Right atrium auricular region (tissue), 2 donors: ENCODE measurements at places on chromosomes 11 and 22. TPM values are rescaled to one million over a fixed set of nuclear protein-coding genes. Genes with fewer than 3 reads are reported as not detected.
A peak's percentile ranks its signal among the peaks of the same experiment; 100 is the strongest.

The NRIP3 gene
- total RNA-seq: 1.4 TPM

The CATSPER1 gene
- not detected for total RNA-seq

The ALDH3B1 gene
- 10.5 TPM for total RNA-seq

The GAL3ST3 gene
- total RNA-seq: 29.0 TPM

The TOB2 gene
- 55.3 TPM for total RNA-seq

The PLAAT2 gene
- total RNA-seq: not detected

The PHETA2 gene
- 6.5 TPM for total RNA-seq

The CTTN gene
- total RNA-seq: 67.0 TPM

The TMEM121B gene
- 0.55 TPM for total RNA-seq

The TRPC6 gene
- total RNA-seq: 0.28 TPM

DNA sequence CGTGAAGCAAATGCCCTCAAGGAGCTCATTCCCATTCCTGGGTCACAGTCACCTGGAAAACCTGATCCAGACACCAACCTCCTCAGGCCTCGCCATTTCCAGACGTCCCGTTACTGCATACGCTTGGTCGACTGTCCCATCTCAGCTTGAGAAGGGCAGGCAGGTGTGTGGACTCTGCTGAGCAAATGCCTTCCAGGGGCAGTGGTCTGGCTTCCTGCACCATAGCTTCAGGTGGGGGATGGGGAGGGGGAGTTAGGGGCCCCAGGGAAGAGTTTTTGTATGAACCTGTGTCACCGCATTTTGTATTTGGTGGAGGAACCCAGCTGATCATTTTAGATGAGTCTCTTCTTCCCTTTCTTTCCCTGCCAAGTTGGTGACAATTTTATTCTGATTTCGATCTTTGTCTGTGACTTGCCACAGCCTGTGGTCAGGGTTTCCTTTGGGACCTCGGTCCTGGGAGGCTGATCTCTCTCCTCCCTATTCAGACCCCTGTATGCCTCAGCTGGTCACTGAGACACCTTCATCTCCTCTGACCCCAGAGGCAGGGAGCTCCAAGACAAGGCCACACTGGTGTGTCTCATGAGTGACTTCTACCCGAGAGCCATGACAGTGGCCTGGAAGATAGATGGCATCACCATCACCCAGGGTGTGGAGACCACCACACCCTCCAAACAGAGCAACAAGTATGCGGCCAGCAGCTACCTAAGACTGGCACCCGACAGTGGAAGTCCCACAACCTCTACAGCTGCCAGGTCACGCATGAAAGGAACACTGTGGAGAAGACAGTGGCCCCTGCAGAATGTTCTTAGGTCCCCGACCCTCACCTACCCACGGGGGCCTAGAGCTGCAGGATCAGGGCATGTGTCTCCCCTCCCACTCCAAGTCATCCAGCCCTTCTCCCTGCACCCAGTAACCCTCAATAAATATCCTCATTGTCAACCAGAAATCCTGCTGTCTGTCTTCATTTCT lies 22.9 kb downstream of the IGLL5 start:
- no peak overlapping the region for H3K27ac ChIP-seq
- H3K27me3 ChIP-seq: no peaks in the 10 kb centered on the region
- no peaks in the 10 kb centered on the region for H3K4me1 ChIP-seq
- DNase-seq: no peak
- no peaks in the 10 kb centered on the region for H3K36me3 ChIP-seq
- no peak overlapping the region for H3K4me3 ChIP-seq

- H3K4me3 ChIP-seq: no peak overlapping the region
- DNase-seq: no peak
- H3K4me1 ChIP-seq: peaks cover 5% of the 10 kb centered on the region
- peaks cover 58% of the 10 kb centered on the region for H3K36me3 ChIP-seq
- H3K27me3 ChIP-seq: no peaks in the 10 kb centered on the region
- H3K27ac ChIP-seq: no peak overlapping the region
These were observed 26.7 kb downstream of the CARS1 start for GRCh38 chr11:3030289-3031070.

GRCh38 chr11:59573216-59573615 lies 42.4 kb downstream of the OSBP start:
- no peak overlapping the region for H3K4me3 ChIP-seq
- no peak overlapping the region for H3K27ac ChIP-seq
- H3K36me3 ChIP-seq: peaks cover 31% of the 10 kb centered on the region
- no peak for DNase-seq
- H3K27me3 ChIP-seq: no peaks in the 10 kb centered on the region

- H3K4me1 ChIP-seq: peaks cover 6% of the 10 kb centered on the region
- H3K27me3 ChIP-seq: no peaks in the 10 kb centered on the region
- H3K27ac ChIP-seq: no peak overlapping the region
- no peak for DNase-seq
These were observed 18.9 kb downstream of the POLA2 start for GRCh38 chr11:65280646-65281045.

GRCh38 chr22:32311551-32312071 lies 46.1 kb upstream of the RFPL3 start:
- H3K4me3 ChIP-seq: no peak overlapping the region
- H3K4me1 ChIP-seq: no peaks in the 10 kb centered on the region
- H3K36me3 ChIP-seq: no peaks in the 10 kb centered on the region
- no peak overlapping the region for H3K27ac ChIP-seq
- H3K27me3 ChIP-seq: no peaks in the 10 kb centered on the region

- no peak overlapping the region for H3K27ac ChIP-seq
- no peaks in the 10 kb centered on the region for H3K4me1 ChIP-seq
- no peaks in the 10 kb centered on the region for H3K27me3 ChIP-seq
- no peak for DNase-seq
- H3K36me3 ChIP-seq: no peaks in the 10 kb centered on the region
These were observed 3.2 kb downstream of the FUT4 start for GRCh38 chr11:94546886-94547285.

DNA sequence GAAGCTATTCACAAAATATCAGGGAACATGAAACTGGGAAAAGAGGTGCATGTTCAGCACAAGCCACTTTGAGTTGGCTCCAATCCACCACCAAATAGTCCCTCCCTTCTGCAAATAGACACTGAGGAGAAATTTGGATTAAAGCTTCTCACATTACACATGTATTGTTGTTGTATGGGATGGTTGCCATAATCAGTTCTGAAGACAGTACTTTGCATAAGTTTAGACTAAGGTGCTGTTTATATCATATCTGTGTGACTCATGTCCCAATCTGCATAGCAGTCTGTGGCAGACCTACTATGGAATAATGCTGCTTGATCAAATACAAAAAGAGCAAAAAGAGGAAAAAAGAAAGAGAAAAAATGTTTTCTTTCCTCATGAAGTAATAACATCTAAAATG lies 376.7 kb upstream of the DDI1 start:
- H3K36me3 ChIP-seq: no peaks in the 10 kb centered on the region
- no peaks in the 10 kb centered on the region for H3K4me1 ChIP-seq
- DNase-seq: no peak
- no peak overlapping the region for H3K27ac ChIP-seq
- H3K4me3 ChIP-seq: no peak overlapping the region
- no peaks in the 10 kb centered on the region for H3K27me3 ChIP-seq

- H3K36me3 ChIP-seq: peaks cover 32% of the 10 kb centered on the region
- H3K27ac ChIP-seq: no peak overlapping the region
- H3K4me1 ChIP-seq: no peaks in the 10 kb centered on the region
- H3K4me3 ChIP-seq: no peak overlapping the region
- DNase-seq: peak; percentile 63
- no peaks in the 10 kb centered on the region for H3K27me3 ChIP-seq
These were observed 22.7 kb upstream of the C1QTNF4 start for GRCh38 chr11:47616726-47617416.

DNA sequence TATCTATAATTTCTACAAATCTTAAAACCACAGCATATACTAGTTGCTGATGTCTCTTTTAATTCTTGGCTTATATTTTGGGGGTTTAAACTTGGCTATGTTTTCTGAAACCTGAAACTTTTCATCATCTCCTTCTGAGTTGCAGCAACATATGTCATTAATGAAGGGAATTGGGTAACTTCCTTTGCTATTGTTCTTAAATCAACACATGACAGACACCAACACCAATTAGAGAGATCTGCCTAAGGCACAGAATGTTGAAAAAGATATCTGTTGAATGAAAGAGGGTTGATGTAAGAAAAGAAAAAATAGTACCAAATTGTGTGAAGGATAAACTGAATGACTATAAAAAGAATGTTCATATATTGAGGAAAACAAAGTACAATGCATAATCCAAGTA lies 10.3 kb upstream of the GAS2 start:
- H3K4me1 ChIP-seq: no peaks in the 10 kb centered on the region
- no peaks in the 10 kb centered on the region for H3K36me3 ChIP-seq
- no peak overlapping the region for H3K27ac ChIP-seq
- no peak overlapping the region for H3K4me3 ChIP-seq
- H3K27me3 ChIP-seq: no peaks in the 10 kb centered on the region

DNA sequence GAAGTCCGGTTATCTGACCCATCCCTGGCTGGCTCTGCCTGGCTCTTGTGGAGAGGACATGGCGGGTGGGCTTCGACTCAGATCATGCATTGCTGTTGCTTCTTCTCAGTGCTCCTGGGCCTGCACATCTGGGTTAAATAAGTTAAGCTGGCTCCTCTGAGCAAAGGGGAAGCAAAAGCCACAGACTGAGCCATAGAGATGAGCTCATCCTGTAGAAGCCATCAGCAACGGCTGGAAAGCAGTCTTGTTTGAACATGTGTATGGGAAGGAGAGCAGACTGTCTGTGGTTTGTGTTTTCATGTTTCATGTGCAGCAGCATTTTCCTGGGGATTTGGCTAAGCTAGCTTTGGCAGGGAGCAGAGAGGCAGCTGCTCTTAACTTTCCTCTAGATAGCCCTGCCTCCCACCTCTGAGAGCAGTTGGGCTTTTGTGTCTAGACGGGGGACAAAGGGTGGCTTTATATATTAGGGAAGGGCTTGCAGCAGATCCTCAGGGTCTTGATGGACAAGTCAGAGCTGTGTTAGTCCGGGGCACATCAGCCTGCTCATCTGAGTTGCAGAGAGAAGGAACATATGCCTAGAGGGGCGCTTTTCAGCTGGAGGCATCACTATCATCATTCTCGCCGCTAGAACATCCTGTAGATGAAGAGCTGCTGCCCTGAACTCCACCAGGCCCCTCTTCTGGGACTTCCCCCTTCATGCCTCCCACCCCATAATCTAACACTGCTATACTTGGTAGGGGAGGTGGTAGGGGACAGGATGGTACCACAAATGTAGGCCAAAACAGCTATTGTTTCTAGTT lies 14.9 kb downstream of the DCPS start:
- no peak overlapping the region for H3K4me3 ChIP-seq
- no peaks in the 10 kb centered on the region for H3K4me1 ChIP-seq
- peak; percentile 71 for DNase-seq
- H3K27me3 ChIP-seq: no peaks in the 10 kb centered on the region
- peak overlapping the region; percentile 77 for H3K27ac ChIP-seq

DNA sequence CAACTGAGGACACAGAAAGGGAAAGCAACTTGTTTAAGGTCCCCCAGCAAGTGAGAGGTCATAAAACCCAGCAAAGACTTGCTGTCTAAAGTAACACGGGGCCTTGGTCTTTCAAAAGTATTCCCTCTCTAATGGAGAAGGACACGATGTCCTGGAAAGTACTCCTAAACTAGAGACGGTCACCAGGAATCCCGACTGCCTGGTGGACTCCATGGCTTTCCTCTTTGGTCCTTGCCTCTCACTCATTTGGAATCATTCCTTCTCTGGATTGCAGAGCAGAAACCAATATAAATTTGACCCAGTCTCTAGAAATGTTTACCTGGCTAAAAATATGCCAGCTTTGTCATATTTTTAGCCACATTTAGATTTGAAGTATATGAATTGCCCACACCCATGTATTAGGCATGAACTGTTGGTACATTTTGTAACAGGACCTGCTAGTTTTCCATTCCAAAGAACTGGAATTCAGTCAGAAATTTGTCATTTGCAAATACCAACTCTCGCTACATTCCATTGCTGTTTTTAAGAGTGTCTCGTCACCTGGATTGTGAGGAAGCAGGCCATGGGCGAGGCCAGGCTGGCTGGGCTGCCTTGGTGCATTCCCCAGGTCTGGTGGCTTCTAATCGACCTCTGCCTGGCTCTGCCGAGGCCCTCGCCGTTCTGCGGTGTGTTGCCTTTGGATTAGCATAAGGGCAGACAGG lies 12.9 kb downstream of the NAV2 start:
- no peak for DNase-seq
- no peaks in the 10 kb centered on the region for H3K27me3 ChIP-seq
- H3K4me1 ChIP-seq: peaks cover 65% of the 10 kb centered on the region
- H3K4me3 ChIP-seq: no peak overlapping the region
- H3K27ac ChIP-seq: peak overlapping the region; percentile 34
- no peaks in the 10 kb centered on the region for H3K36me3 ChIP-seq

GRCh38 chr22:50600538-50600937 lies at the start of gene MAPK8IP2:
Gene MAPK8IP2 (plus strand): TSS chr22:50600793. CDS start chr22:50600819, 26 bp downstream.
- no peak for DNase-seq
- no peak within 1 kb of the TSS for H3K27ac ChIP-seq
- H3K27me3 ChIP-seq: peaks cover 8% of the 10 kb centered on the region
- H3K4me3 ChIP-seq: peak within 1 kb of the TSS; percentile 58
- no peaks in the 10 kb centered on the region for H3K36me3 ChIP-seq
- H3K4me1 ChIP-seq: peaks cover 17% of the 10 kb centered on the region

DNA sequence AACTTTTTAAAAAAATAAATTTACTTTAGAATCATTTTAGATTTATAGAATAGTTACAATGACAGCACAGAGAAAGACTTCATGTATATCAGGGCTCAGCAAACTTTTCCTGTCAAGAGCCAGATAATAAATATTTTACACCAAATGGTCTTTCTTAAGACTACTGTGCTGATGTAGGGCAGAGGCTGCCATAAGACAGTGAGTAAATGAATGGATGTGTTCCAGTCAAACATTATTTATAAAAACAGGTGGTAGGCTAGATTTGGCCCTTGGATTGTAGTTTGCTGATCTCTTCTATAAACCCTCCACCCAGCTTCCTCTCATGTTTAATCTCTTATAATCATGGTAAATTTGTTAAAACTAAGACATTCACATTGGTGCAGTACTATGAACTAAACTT lies 33.0 kb downstream of the CECR2 start:
- no peaks in the 10 kb centered on the region for H3K27me3 ChIP-seq
- no peak overlapping the region for H3K4me3 ChIP-seq
- H3K4me1 ChIP-seq: peaks cover 13% of the 10 kb centered on the region
- H3K27ac ChIP-seq: no peak overlapping the region

DNA sequence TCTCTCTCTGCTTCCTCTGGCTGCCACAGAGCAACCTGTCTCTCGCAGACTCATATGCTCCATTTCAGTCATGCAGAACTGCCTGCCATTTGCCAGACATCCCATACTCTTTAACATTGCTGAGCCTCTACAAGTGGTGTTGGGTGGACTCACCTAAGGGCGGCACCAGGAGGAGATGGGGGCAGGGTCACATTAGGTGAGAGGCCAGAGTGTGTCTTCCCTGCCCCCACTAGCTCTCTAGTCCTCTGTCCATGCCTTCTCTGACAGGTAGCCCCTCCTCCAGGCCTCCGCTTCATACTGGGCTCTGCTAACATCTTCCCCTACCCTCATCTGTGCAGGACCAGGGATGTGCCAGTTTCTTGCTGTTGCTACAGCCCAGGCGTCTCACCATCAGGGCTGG lies 366.3 kb downstream of the TENM4 start:
- H3K27me3 ChIP-seq: no peaks in the 10 kb centered on the region
- no peak for DNase-seq
- no peaks in the 10 kb centered on the region for H3K4me1 ChIP-seq

- H3K36me3 ChIP-seq: no peaks in the 10 kb centered on the region
- H3K27ac ChIP-seq: no peak overlapping the region
- peaks cover 9% of the 10 kb centered on the region for H3K27me3 ChIP-seq
- H3K4me1 ChIP-seq: peaks cover 7% of the 10 kb centered on the region
- no peak for DNase-seq
These were observed 2.2 kb downstream of the IFITM5 start for GRCh38 chr11:297051-297585.
